ENCODE measurements at places on chromosomes 13 and 19.

DNA sequence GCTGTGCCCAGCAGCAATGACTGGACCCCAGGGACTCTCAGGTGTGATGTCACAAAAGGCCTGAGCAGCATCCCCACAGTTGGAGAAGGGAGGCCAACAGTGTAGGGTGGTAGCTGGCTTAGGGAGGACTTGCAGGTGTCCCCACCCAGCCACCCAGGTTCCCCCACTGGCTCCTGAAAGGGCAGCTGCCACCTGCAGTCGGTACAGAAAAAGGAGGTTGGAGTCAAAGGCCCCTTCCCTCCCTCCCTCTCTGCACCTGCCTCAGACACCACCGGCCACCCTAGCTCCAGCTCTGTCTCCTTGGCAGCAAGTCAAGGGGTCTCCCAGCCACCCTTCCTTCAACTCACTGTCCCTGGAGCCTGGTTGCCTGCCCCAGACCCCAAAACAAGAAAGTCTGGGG, at the start of gene PCP2:
TSS of gene PCP2 (minus strand) at position 22 of the 400 bp plus-strand sequence. CDS start 262 bp downstream, outside the sequence.
- no peak for DNase-seq

- DNase-seq, result peak; percentile 75
Measured at GRCh38 chr19:38385804-38386257, 2.0 kb downstream of the GGN start.

DNA sequence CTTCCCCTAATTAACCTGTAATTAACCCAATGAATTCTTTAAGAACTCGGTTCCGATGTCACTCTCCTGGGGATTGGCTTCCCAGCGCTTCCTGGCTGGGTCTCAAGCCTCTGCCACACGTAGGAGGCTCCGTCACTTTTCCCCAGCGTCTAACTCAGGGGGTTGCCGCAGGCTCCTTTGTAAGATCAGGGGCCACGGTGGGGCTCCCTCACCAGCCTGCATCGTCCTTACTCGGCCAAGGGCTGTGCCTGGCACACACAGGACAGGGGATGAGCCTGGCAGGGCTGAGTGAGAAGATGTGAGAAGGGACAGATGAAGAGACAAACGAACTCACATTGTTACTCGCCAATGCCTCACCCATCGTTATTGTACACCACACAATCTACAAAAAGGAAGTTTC, 20.9 kb upstream of the ATP11A start:
- no peak for DNase-seq

DNA sequence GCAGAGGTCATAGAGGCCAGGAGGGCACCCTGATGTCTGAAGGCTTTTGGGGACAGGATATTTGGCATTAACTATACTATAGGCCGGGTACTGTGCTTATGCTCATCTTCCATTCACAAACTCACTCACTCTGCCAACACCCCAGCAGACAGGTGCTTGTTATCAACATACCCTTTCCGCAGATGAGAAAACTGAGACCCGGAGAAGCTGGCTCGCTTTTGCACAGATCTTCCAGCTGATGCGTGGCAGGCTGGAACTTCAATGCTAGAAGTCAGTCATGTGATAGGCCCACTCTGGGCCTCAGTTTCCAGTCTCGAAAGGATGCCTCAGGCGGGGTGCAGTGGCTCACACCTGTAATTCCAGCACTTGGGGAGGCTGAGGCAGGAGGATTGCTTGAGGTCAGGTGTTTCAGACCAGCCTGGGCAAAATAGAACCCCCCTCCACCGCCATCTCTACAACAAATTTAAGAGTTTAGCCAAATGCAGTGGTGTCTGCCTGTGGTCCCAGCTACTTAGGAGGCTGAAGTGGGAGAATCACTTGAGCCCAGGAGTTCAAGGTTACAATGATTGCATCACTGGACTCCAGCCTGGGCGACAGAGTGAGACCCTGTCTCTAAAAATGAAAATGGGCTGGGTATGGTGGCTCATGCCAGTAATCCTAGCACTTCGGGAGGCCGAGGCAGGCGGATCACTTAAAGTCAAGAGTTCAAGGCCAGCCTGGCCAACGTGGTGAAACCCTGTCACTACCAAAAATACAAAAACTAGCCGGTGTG, 9.5 kb downstream of the CNN1 start:
- no peak for DNase-seq

DNA sequence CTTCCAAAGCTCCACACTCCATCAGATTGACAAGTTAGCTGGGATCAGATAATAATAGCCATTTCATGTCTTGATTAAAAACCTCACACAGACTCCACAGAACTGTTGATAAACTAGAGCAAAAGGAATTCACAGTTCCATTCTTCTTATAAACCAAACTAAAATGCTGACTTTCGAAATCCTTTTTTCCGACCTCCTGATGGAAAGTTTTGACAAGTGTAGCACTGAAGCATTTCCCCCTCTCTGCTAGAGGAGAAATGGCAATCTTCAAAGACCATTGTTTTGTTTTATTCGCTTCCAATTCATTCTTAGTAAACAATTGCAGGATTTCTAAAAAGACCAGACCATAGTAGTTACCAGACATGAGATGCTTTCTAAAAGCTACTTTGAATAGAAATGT, 58.8 kb downstream of the COL4A2 start:
- no peak for DNase-seq

GRCh38 chr13:71798707-71799106, 68.3 kb downstream of the DACH1 start:
- peak; percentile 10 for DNase-seq

DNA sequence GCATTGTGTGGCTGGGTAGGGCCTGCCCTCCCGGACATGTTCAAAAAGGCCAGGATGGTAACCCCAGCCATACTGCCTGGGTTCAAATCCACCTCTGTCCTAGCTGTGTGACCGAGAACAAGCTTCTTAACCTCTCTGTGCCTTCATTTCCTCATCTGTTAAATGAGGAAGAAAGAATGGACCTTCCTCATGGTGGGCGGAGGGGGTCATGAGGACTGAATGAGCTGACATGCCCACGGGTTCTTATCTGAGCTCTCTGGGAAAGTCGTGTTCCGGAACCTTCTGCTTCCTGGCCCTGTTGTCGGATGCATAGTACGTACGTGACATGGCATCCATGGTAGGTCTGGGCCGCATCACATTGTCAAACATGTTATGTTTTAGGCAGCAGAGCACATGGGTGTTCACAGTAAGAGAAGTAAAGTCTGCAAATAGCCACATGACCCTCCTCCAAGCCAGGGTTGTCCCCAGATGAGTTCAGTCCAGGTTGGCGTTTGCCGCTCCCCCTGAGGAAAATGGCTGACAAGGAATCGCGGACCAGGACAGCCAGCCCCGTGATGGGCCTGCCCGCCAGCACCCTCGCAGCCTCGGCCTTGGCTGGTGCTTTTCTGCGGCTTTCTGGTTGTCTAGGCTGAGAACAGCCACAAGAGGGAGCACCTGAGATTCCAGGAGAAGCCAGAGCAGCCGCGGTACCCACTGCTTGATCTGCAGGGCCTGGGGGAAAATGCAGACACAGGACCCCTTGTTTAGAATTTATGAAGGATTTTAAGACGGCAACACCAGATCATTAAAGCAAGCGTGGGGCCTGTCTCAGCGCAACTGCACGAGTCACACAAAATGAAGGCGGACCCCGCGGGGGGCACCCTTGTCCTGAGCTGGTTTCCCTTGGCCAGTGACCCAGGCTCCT, 2.4 kb upstream of the NTN5 start:
- peak; percentile 83 for DNase-seq

- no peak for DNase-seq
Measured at GRCh38 chr13:26680123-26680450, 80.5 kb downstream of the GPR12 start.

- DNase-seq, result no peak
Measured at GRCh38 chr13:32804673-32805230, 211.5 kb upstream of the KL start.

DNA sequence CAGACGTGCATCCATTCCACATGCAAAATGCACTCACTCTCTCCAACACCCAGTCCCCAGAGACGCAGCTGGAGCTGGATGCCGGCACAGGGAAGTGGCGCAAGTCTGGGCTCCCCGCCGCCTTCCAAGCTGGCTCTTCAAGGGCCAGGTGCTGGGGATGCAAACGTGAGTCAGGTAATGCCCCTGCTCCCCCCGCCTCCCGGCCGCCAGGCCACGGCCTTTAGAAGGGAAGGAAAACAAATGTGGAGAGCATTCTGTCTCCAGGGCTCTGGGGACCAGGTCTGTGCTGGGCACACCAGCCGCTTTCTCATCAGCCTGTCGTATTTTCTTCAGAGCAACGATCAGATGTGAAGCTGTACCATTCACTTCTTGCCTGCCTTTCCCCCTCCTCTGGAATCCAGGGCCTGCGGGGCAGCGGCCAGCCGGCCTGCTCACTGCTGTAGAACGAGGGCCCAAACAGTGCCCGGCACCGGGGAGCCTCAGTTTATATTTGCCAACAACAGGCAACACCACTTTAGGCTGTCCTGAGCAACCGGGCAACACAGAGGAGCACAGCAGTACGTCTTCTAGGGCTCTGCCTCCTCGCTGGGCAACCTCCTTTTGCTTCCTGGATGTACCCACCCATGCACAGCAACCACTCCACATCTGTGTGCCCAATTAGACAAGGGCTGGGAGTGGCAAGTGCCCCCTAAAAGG, 3.8 kb downstream of the RAB20 start:
- no peak for DNase-seq

DNA sequence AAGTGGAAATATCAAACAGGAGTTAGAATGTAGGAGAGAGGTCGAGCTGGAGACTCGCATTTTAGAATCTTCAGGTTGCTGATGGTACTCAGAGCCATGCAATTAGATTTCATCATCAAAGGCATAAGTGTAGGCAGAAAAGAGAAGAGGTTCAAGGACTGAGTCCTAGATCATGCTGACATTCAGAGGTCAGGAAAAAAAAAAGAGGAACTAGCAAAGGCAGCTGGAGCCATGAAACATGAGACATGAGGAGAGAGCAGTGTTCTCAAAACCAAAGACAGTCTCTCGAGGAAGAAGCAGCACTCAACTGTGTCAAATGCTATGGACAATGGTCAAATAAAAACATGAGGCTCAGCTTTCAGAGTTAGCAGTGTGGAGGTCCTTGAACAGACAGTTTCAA, 12.4 kb upstream of the TPP2 start:
- DNase-seq, result no peak

DNA sequence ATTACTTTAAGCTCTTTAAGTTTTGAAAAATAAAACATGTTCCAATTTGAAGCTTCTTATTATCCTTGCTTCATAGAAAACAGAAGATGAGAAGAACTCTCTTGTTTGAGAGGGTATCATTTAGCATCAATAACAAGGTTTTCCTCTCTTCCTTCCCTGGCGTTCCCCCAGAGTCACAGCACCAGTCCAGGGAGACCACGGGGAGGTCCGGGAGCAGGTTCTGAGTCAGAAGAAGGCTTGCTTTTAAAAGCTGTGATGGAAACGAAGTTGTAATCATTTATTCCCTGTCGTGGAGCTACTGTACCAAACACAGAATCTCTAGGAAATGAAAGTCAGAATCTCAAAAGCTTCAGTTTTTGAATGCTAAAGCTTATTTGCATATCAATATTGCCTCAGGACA, 174.0 kb upstream of the LSM14A start:
- DNase-seq, result no peak

GRCh38 chr13:96780105-96780504, 214.2 kb downstream of the OXGR1 start:
- no peak for DNase-seq

DNA sequence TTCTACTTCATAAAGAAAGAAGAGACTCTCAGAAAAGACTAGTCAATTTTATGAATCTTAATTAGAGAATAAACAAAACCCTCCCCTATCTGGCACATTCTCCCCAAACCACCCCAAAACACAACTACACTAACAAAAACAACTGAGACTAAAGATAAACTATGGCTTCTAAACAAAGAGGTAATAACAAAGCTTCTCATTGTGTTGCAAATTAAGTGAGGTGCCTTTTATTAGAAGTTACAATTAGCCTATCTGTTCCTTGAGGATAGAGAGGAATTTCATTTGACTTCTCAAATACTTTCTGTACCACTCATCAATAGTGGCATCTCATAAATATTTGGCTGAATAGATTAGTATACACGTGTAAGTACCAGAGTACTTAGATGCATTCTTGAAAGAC, 1196.2 kb downstream of the PCDH9 start:
- no peak for DNase-seq

DNA sequence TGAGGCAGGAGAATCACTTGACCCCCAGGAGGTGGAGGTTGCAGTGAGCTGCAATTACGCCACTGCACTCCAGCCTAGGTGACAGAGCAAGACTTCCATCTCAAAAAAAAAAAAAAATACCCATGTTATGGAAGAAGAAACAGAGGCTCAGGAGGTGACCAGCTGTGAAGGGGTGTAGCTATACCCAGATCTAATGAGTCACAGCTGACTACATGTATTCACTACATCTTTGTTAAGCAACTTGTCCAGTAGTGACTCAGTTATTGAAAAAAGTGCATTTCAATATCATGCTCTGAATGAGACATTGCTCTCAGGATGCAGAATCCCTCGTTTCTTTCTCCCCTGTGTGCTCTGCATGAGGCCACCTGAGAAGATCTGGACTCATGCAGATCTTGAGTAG, 16.1 kb upstream of the SPART start:
- DNase-seq, result no peak

GRCh38 chr13:111555903-111556302, 235.5 kb downstream of the TEX29 start:
- no peak for DNase-seq

DNA sequence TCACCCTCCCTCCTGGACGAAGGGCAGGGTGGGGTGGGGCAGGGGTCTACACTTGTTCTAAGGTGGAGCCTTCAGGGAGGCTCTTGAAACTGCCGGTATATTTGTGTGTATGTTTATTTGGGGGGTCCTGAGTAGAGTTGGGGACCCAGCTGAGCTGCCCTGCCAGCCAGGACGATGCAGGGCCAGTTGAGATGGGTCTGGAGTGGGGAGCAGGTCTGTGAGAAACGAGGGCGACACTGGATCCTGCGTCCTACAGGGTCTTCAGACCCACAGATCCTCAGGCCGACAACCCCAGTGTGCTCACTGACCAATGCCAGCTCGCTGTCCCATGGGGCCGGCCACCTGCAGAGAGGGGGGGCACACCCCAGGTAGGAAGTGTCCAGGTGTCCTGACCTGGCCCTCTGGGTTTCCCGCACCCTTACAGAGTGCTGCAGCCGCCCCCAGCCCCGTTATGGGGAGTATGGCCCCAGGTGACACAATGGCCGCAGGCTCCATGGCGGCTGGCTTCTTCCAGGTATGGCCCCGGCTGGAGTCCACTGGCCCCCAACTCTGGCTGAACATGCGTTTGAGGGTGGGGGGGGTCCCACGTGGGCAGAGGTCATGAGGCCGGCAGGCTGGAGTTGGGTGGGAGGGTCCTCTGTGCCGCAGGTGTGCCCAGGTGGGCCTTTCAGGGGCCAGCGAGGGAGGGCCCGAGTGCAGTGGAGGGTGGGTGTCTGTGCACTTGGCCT, 7.4 kb downstream of the ISYNA1 start:
- DNase-seq, result no peak

DNA sequence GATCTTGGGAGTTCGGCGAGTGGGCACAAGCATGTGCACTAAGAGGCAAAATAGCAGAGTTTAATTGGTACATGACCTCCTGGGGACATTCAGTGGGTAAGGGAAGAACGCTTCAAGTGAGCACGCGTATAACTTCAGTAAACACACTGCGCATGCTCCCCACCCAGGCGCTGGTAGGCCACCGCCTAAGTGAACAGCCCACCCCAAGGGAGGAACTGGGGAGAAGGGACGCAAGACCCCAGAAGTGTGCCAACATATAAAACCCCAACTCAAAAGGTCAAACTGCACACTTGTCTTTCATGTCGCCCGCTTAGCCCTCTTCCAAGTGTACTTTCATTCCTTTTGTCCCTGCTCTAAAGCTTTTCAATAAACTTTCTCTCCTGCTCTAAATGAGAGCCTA, 10.5 kb upstream of the NTN5 start:
- no peak for DNase-seq
